ENCODE measurements at places on chromosomes 16 and 17. TPM values are rescaled to one million over a fixed set of nuclear protein-coding genes. Genes with fewer than 3 reads are reported as not detected.

KRT20 gene
- total RNA-seq, result not detected

COX6A2 gene
- not detected for total RNA-seq

DNA sequence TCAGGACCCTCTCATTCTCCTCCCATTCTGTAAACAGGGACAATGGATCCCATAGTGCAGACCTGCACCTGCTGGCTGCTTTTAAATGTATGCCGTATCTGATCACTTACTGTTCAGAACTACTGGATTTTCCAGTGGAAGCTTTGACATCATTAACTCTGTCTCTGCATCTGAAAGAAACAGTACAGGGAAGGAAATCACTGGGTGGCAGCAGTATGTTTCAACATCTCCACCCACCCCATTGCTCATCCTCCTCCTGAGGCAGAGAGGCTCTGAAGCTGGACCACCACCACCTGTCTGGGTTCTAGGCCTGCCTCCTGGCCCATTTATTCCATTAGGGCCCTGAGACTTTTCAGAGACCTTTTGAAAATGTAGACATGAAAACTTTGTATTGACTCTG, 2.6 kb downstream of the CCL15 start:
- no peak for DNase-seq

- no peak for DNase-seq
These were observed 185.3 kb upstream of the CACNG3 start for GRCh38 chr16:24070851-24071250.

KRT39 gene
- total RNA-seq, result 8.8 TPM

DNA sequence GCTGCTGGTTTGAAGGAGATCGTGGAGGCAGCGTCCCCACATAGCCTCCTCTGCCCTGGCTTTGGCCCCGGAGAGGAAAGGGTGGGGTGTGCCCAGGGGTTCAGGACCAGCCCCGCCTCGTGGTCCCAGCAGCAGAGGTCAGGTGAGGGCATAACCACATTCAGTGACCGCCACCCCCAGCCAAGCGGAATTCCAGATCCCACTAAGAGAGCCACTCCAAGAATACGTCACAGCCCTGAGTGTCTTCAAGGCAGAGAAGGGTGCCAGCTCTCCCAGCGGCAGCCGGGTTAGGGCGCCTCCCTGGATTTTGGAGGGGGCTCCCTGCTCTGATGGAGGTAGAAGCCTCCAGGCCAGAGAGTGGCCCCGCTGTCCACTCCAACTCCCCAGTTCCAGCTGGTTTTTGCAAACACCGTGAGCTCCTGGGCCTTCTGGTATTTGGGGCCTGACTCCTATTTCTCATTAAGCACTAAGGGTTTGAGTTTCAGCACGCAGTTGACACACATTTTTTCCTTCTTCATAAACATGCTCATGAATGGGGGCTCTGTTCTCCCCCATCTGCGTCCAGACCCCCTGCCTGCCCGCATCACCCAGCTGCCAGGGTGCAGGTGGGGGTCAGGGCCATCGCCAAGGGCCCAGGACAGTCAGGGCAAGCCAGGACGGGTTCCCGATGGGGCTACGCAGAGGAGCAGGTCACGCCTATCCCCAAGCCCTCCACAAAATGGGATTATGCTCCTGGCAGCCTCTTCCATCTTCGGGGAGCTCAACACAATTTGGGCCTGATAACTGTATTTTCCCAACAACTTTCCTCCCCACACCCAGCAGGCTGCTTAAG, 98.4 kb upstream of the PLCG2 start:
- DNase-seq, result no peak

All from lower leg skin (tissue), 4 donors.